ENCODE measurements at places on chromosomes 3 and 15. TPM values are rescaled to one million over a fixed set of nuclear protein-coding genes. Genes with fewer than 3 reads are reported as not detected.

DNA sequence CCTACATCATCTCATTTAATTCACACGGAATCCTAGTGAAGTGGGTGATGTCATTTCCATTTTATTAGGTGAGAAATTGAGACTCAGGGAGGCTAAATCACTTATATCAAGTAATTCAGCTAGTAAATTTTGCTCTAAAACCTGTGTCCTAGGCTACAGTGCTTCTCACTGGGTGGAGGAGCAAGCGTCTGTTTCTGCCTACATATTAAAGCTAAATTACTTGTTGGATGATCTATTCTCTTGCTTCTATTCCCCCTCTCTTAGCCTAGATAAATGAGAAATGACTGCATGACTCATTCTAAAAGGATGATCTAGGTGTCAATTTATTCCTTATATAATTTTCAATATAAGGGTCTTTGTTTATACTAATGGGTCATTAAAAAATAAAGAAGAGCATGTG lies 37.8 kb upstream of the RBP1 start:
- DNase-seq = no peak

DNA sequence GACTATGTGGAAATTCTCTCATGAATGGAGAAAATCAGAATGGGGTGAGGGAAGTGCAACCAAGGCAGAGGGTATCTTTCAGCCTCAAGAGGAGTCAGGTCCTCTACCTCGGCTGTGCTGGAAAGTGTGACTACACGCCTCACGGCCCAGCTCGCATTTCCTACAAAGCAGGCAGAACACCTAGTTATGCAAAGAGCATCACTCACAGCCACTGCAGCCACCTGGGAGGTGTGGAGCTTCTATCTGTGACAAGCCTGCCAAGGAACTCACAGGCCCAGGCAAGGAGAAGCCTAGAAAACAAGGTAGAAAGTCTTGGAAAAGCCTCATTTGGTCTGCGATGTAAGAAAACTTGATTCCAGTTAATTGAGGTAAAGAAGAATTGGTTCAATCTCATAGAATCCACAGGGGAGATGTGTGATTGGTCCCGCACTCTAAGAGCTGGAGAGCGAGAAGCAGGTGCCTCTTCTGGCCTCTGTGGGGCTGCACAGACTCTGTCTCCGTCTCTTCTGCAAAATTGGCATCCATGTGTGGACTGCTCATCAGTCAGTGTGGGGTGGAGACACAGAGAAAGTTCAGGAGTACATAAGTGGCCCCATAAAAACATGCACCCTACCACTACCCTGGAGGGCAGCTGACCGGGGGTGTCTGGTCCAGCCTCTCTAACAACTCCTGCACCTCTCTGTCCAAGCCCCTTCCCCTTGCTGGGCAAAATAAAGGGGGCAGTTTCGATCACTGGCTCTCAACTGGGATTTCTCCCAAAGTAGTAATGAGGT lies 76.8 kb downstream of the TAMM41 start:
- DNase-seq = no peak

GRCh38 chr3:13088028-13089006 lies 15.1 kb upstream of the IQSEC1 start:
- no peak for DNase-seq

DNA sequence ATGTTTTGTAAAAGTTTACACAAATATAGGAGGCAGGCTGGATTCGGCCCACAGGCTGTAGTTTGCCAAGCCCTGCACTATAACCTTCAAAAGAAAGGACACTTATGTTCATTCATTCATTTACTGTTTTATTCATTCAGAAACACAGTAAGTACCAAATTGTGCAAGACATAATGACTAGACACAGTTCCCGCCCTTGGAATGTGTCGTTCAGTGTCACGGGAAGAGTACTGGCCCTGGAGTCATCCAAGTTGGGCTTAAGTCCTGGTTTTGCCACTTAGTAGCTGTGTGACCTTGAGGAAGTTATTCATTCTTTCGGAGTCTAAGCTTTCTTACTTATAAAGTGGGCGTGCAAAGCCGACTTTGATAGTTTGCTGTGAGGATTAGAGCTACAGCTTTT lies 22.0 kb downstream of the COLQ start:
- no peak for DNase-seq

- DNase-seq = no peak
Measured at GRCh38 chr3:116667324-116667723, 42.3 kb upstream of the TUSC7 start.

GRCh38 chr3:58422756-58423325 lies 10.8 kb downstream of the PDHB start:
- no peak for DNase-seq

DNA sequence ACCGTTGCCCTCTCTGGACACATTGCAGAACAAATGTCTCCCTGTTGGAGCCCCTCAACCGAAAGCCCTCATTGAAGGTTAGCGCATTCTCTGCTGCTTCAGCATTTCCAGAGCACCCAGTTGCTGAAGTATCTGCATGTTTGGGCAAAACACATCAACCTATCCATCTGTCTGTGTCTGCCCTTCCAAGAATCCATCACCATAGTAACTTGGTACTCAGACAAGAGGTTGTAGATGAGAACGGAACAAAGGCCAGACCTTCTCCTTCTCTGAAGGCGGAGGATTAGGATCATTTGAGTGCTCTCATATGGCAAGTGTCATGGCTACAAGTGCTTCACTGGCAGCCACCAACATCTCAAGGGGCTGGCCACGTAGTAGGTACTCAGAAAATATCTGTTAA lies 23.1 kb upstream of the RHO start:
- DNase-seq = no peak

DNA sequence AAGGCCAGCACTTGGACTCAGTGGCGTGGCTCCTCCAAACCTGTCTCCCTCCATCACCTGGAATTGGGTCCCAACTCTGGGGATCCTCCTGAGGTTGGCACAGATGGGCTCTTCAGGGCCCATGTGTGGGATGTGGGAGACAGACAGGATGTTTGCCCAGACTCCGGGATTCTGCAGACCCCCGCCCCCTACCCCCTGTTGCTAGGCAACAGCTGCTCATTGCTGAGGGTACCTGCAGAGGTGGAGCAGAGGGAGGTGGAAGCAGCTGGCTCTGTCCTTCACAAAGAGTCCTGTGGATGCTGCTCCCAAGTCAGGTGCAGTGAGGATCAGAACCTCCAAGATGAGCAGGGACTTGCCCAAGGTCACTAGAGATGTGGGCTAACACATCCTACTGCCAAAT lies 40.0 kb upstream of the SLC6A1 start:
- DNase-seq = no peak

GRCh38 chr3:177336873-177337450 lies 139.7 kb upstream of the TBL1XR1 start:
- no peak for DNase-seq

GRCh38 chr15:41025393-41025792 lies 72.1 kb downstream of the CHAC1 start:
- no peak for DNase-seq

- DNase-seq = no peak
Measured at GRCh38 chr3:18946524-18946923, 201.8 kb upstream of the KCNH8 start.

DNA sequence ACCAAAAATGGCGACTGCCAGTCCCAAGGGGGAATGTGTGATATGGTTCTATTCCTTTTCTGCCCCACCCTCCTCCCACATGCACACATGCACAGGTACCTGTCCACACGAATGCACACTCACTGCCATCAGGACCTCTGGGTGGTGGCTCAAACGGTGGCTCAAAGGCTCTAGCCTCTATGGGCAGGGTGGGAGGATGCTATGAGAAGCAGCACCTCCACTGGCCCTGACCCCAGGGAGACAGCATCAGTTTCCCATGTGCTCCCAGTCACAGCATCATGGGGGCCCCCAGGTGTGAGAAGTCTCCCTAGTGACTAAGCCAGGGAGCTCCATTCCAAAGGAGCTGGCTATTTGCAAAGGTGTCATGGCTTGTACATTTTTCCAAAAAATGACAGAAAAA lies 15.9 kb downstream of the SEMA3G start:
- no peak for DNase-seq

DNA sequence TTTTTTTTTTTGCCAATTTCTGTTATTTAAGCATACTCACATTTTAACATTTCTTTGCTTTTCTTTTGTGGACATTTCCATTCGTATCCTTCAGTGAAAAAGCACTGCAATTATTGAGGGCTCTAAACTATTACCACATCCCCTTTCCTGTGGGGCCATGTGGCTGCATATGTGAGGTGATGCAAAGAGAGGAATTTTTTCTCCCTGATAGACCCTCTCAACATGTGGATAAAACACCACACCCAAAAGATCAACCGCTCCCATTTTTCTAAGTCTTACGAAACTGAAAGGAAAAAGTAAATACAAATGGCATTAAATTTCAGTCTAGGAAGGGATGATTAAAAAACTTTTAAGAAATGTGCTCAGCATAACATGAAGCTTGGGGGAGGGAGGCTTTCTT lies 68.8 kb downstream of the DNAJC13 start:
- no peak for DNase-seq

DNA sequence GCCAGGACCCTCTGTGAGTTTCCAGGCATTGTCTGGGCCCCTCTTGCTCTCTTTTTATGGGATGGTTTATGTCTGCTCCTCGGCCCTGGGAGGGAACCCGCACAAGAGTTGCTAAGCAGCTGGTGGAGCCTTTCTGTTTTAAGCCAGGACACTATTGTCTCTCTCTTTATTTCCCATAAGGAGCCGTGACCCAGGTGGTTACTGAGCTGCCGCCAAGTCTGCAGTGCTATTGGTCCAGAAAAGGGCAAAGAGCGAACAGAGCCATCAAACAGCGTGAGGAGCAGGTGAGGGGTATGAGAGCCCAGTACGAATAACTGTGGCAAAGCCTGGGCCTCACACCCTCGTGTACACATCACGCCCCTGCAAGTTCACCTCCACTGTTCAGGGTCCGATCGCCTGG lies 280.2 kb downstream of the SHQ1 start:
- DNase-seq = no peak

DNA sequence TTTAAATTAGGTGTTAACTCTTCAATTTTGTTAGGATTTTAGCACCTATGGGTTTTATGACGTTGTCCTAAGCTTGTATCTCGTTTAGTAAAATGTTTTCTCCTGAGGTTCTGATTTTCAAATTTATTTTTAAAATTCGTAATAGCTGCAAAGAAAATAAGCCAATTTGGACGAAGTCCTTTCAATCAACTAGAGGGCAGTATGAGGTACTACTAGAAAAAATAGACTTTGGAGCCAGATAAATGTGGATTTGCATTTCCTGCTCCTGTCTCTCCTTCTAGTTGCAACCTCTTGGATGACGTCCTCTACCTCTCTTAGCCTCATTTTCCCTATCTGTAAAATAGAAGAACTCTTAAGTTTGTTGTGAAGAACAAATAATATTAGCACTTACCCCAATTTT lies 81.1 kb downstream of the SLTM start:
- DNase-seq = no peak

DNA sequence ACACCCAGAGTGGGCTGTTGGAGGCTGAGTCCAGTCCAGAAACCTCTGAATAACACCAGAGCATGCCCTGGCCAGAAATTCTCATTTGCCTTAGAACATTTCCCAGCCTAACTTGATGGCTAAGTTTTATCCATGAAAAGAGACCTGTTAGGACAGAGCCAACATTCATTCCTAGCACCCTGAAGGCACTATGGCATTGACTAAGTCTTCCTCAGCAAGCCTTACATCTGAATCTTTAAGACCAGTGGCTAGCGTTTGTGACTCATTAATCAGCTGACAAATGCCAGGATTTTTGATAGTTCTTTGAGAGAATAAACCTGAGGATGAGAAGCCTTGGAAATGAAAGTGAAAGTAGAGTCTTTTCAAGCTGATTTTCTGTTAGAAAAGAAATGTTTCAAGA lies 1087.1 kb upstream of the ALCAM start:
- no peak for DNase-seq

GRCh38 chr3:9826815-9827573 lies 16.8 kb downstream of the RPUSD3 start:
- DNase-seq = no peak

DNA sequence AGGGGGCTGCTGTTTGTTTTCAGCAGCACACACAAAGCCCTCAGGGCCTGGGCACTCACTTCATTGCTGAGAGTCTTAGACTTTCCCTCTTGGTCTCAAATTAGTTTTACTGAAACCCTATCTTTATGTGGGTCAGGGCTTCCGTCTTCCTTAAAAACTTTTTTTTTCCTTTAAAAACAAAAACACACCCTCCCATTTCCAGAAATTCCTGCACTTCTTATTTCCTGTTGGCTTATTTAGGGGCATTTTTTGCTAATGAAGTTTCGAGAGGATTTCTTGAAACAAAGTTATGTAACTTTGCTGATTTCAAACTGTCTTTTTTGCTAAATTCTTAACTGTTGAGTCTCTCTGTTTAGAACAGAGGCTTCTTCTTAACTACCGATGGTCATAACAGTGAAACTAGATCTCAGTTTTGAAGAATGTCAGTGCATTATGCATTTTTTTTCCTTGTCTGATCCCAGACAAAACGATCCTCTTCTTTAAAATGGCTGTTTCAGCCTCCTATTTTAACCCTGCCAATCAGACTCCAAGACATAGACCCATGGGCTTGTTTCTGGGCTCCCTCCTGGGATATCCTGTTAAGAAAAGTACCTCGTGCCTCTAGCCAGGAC lies 23.3 kb downstream of the ANAPC13 start:
- DNase-seq = peak; percentile 76

GRCh38 chr15:25436707-25437106 lies 2.1 kb downstream of the UBE3A start:
- DNase-seq = no peak

GRCh38 chr3:197854596-197855343 lies 63.7 kb downstream of the LRCH3 start:
- no peak for DNase-seq

GRCh38 chr3:87837076-87837475 lies 221.7 kb downstream of the CGGBP1 start:
- no peak for DNase-seq

The P2RY12 gene
- polyA plus RNA-seq = 0.91 TPM

The NAALADL2 gene
- 17.7 TPM for polyA plus RNA-seq

The IL16 gene
- polyA plus RNA-seq = 4.1 TPM

The NANOGP8 gene
- polyA plus RNA-seq = not detected

The USP8 gene
- 52.6 TPM for polyA plus RNA-seq

The PLA2G4D gene
- polyA plus RNA-seq = 0.07 TPM

The B3GALNT1 gene
- polyA plus RNA-seq = 34.8 TPM

The PAK6 gene
- 7.7 TPM for polyA plus RNA-seq

The KLHL6 gene
- 1.0 TPM for polyA plus RNA-seq
